ENCODE measurements at places on chromosomes 6 and 20. TPM values are rescaled to one million over a fixed set of nuclear protein-coding genes. Genes with fewer than 3 reads are reported as not detected.
A peak's percentile ranks its signal among the peaks of the same experiment; 100 is the strongest.

DNA sequence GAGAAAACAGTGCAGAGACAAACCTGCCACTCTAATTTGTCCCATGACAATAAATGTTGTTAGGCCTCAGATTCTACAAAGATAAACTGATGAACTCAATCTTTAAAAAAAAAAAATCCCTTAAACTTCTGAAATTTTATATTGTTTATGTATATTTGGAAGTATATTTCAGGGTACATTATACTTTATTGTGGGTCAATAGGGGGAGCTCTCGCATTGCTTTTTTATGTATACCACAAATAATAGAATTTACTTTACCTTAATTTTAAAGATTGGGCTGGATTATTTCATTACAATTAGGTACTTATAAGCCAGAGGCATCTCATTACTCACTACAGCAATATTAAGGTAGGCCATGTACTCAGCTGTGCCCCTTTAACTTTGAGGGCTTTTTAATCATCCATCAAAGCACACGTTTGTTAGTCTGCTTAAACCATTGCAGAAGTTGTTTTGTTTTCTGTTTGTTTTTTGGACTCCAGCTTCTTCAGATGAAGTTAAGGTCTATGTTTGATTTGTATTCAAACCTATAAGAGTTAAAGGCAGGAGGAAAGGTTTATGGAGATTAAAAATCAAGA is 56.3 kb upstream of the EYA4 start:
- no peak overlapping the region for H3K4me3 ChIP-seq
- H3K27me3 ChIP-seq = peaks cover 6% of the 10 kb centered on the region
- H3K36me3 ChIP-seq = no peaks in the 10 kb centered on the region

EPPIN gene
- total RNA-seq = not detected

CEBPB gene
- total RNA-seq = 191 TPM

GRCh38 chr6:130382872-130383490 is 17.2 kb downstream of the TMEM200A start:
- H3K4me1 ChIP-seq = no peaks in the 10 kb centered on the region
- H3K27me3 ChIP-seq = no peaks in the 10 kb centered on the region
- no peak for DNase-seq
- H3K4me3 ChIP-seq = no peak overlapping the region

GRCh38 chr20:23541330-23541729 is 27.0 kb downstream of the CST9L start:
- H3K27me3 ChIP-seq = peaks cover 4% of the 10 kb centered on the region
- no peak overlapping the region for H3K27ac ChIP-seq
- H3K4me1 ChIP-seq = no peaks in the 10 kb centered on the region
- H3K36me3 ChIP-seq = no peaks in the 10 kb centered on the region
- no peak overlapping the region for H3K4me3 ChIP-seq

GRCh38 chr6:168412456-168412855 is 28.5 kb upstream of the SMOC2 start:
- H3K4me3 ChIP-seq = no peak overlapping the region
- H3K36me3 ChIP-seq = no peaks in the 10 kb centered on the region
- DNase-seq = no peak
- no peak overlapping the region for H3K27ac ChIP-seq
- H3K4me1 ChIP-seq = no peaks in the 10 kb centered on the region
- H3K27me3 ChIP-seq = no peaks in the 10 kb centered on the region

DNA sequence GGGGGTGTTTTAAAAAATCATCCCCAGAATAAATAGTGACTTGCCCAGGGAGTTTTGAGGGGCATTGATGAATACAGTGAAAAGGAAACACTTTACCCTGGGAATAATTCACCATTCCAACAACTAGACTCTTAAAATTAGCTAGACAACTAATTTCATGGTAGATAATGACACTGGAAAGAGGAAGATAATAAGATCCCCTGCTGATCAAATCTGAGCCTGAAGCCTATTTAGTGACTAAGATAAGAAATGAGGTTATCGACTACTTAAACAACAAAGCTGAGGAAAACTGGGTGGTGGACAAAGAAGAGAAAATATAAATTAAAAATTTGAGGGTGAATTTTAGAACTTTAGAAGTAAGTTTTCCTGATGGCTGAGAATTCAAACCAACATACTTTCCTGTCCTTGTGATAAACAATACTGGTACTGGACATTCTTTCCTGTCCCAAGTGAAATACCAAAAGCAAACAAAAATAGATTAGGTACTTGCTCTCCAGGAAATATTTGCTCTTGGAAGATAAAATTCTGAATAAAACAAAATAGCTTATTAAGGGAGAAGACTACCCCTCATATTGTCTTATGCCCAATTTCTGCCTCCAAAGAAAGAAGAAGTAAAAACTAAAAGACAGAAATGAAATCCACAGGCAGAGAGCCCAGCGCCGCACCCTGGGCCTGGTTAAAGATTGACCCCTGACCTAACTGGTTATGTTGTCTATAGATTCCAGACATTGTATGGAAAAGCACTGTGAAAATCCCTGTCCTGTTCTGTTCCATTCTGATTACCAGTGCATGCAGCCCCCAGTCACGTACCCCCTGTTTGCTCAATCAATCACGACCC is 64.0 kb upstream of the ADGRF4 start:
- H3K4me3 ChIP-seq = no peak overlapping the region
- H3K27ac ChIP-seq = no peak overlapping the region
- no peak for DNase-seq
- no peaks in the 10 kb centered on the region for H3K27me3 ChIP-seq
- H3K36me3 ChIP-seq = no peaks in the 10 kb centered on the region
- H3K4me1 ChIP-seq = no peaks in the 10 kb centered on the region

SRSF12 gene
- total RNA-seq = 0.61 TPM

SOX18 gene
- total RNA-seq = 3.0 TPM

ABHD16B gene
- total RNA-seq = not detected

PPP1R14C gene
- 0.14 TPM for total RNA-seq

DNA sequence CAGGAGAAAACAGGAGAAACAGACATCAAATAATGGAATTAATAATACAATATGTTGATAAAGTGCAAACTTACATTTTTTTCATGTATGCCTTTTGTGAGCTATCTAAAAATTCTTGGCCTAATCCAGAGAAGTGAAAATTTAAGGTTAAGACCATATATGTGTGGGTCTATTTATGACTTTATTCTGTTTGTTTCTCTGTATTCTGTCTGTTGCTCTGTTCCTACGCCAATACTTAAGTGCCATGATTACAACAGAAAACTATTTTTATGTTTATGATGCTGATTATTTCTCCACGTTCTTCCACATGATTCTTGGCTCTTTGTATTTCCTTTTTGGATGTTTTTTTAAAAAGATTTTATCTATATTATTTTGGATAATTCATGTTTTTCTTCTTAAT is 109.6 kb upstream of the MAP3K4 start:
- no peaks in the 10 kb centered on the region for H3K36me3 ChIP-seq
- H3K27me3 ChIP-seq = no peaks in the 10 kb centered on the region
- peaks cover 44% of the 10 kb centered on the region for H3K4me1 ChIP-seq
- H3K4me3 ChIP-seq = no peak overlapping the region

KCNQ5 gene
- total RNA-seq = 0.11 TPM

TNNC2 gene
- 2.3 TPM for total RNA-seq

CD2AP gene
- total RNA-seq = 26.1 TPM

ALDH5A1 gene
- 18.1 TPM for total RNA-seq

FAM162B gene
- 9.6 TPM for total RNA-seq

UNC5CL gene
- 1.2 TPM for total RNA-seq

ARMH2 gene
- total RNA-seq = not detected

STMN3 gene
- 39.0 TPM for total RNA-seq

DNA sequence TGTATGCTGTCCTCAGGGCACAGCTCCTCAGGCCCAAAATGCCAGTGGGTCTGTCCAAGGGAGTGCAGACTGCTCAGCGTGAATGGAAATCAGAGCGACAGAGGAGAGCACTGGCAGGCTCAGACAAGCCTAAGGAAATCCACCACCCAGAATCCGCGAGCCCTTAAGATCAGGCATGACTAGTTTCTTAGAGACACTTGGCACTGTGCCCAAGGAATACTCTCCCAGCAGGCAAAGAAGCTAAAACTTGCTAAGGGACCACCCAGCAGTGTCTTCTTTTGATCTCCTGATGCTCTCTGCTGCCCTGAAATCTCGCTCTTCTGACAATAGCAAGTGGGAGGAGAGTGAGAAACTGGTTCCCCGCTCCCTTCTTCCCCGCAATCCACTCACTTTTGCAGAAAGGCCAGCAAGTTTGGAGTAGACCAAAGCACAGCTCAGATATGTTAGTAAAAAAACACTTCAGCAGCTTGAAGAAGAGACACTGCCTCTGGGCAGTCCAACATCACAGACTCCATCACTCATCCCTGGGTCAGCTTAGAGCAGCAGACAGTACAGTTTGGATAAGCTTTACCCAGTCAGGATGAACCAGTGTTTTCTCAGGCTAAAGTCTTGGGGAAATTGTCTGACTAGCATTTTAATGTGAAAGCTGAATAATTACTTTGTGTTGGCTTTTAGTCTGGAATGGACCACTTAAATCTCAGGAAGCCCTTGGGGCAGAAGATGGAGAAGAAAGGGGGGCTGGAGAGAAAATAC is 32.4 kb downstream of the TRAF3IP2 start:
- H3K36me3 ChIP-seq = peaks cover 26% of the 10 kb centered on the region
- peak; percentile 55 for DNase-seq
- no peak overlapping the region for H3K27ac ChIP-seq
- H3K27me3 ChIP-seq = no peaks in the 10 kb centered on the region

MTFR2 gene
- 0.48 TPM for total RNA-seq

LZTS3 gene
- 10.4 TPM for total RNA-seq

FAM135A gene
- total RNA-seq = 15.3 TPM

- no peak overlapping the region for H3K27ac ChIP-seq
- H3K36me3 ChIP-seq = peaks cover 98% of the 10 kb centered on the region
- peaks cover 22% of the 10 kb centered on the region for H3K4me1 ChIP-seq
- DNase-seq = no peak
- no peaks in the 10 kb centered on the region for H3K27me3 ChIP-seq
Observed at GRCh38 chr20:35730583-35731468, 11.2 kb downstream of the RBM39 start.

RIMS4 gene
- total RNA-seq = 3.1 TPM

DNA sequence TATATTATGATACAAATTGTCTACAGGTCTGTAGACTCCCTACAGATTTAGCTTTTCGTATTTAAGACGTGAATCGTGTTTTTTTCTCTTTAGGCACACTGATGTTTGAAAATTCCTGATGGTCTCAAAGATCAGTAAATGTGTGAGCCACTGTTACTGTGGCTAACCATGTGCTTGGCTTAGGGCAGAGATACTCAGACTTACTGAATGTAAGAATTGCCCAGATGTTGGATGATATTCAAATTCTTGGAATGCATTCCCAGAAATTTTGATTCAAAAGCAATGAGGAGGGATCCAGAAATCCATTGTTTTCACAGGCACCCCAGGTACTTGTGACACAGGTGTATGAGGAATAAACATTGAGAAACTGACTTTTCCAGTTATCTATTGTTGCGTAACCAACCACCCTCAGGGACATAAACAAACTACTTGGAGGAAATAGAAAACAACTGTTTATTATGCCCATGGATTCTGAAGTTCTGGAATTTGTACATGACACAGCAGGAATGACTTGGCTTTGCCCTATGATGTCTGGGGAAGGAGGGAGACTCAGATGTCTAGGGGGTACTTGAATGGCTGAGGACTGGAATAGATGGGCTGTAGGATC is 339.6 kb upstream of the CITED2 start:
- DNase-seq = no peak
- no peak overlapping the region for H3K27ac ChIP-seq
- peaks cover 10% of the 10 kb centered on the region for H3K4me1 ChIP-seq
- no peaks in the 10 kb centered on the region for H3K36me3 ChIP-seq

DNA sequence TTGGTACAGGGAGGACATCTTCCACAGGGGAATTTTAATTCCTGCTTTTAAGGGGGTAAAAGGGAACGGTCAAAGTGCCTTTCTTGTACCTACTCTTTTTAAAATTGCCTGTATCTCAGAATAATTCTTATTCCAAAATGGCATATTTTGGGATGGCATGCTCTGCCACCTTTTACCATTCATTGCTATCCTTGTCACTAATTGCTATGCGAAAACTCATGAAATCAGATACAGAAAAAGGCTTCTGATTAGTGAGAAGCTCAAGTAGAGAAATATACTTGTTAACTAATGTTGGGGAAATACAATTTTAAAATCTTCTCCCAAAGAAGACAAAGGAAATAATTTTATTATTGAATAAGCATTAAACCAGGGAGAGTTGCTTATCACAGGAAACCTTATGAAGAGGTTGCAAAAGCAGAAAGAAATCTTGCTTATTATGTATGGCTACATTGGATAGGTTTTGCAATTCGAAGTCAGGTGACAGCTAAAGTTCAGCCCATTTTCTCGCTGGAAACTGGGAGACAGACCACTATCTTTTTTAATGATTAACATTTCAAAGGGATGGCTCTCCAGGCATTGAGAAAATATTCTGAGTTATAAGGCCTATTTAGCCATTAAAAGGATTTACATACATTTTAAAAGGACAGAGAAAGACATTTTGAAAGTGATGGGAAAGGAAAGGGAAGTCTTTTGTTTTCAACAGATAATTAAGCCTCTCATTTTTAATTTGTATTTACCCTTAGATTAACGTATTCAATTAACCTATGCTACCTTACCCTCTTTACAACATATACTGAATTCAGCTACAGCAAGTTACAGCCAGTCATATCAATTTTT is 110.3 kb upstream of the PRSS16 start:
- no peaks in the 10 kb centered on the region for H3K27me3 ChIP-seq
- H3K36me3 ChIP-seq = no peaks in the 10 kb centered on the region
- peaks cover 13% of the 10 kb centered on the region for H3K4me1 ChIP-seq
- no peak for DNase-seq
- H3K27ac ChIP-seq = no peak overlapping the region

Data from adrenal gland (tissue), 19 donors.